Upper lobe of right lung (tissue), 1 donor: ENCODE measurements at places on chromosomes 2 and 18. TPM values are rescaled to one million over a fixed set of nuclear protein-coding genes. Genes with fewer than 3 reads are reported as not detected.
A peak's percentile ranks its signal among the peaks of the same experiment; 100 is the strongest.

The GALNT14 gene
- total RNA-seq = 0.81 TPM

DNA sequence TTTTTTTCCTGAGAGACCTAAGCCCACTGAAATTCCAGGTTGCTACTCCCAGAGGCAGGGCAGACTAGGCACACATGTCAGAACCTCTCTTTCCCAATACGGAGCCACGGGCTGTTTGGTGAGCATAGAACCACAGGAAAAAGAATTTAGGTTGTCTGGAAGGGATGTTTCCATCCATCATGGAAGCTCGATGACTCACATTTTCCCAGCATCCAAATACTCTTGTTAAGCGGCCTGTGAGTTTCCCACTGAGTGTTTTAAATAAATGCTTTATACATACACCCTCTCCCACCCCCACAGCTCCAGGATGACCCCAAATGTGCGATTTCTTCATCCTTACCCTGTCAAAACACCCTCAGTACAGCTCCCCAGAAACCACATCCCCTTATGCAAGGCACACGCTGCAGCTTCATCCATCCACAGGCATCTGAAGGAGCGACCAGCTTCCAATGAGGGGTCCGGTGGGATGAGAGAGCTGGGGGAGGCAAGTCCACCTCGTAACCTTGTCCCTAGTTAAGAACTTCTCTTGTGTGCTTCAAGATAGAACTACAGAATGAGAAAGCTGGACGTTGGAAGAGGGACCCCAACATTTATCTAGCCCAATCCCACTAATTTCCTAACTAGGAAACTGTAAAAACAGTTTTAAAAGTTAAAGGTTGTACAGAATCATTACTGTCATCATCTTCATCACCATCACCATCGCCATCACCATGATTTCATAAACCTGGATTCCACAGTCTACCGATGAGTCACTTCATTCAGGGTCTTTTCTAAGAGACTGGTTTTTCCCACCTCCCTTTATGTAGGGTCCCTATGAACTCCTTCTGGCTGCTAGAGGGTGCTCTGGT, 63.5 kb upstream of the FZD7 start:
- no peak for DNase-seq

GRCh38 chr2:57849843-57850242, 196.8 kb upstream of the VRK2 start:
- no peak for DNase-seq

DNA sequence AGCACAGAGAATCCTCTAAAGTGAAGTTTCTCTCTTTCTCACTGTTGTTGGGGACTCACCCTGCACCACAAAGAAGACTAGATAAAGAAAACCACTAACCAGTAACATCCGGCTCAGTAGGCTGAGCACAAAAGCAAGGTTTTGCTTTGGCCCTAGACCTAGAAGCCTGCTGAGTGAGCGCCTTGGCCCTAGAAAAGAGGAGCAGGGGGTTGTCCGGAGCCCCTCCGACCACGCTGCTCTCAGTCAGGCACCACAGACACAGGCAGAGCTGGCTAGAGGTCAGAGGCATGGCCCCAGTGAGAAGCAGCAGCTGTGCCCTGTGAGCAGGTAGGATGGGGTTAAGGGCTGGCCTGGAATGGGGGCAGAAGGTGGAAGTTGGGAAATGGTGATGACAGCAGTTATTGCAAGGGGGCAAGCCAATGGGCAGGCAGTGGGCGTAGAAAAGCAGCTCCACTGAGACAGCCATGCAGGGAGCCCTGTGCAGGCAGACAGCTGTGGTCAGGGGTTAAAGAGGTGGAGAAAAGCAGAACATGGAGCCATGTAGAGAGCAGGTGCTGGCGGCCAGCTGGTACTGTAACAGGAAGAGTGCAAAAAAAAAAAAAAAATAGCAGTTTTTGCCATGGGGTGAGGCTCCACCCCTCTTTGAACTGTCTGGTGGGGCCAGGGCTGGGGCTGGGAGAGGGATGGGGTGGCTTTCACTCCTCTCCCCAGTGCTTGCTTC, 36.9 kb upstream of the SLC14A1 start:
- peak; percentile 75 for DNase-seq

GRCh38 chr18:23595591-23595990, 9.3 kb upstream of the NPC1 start:
- DNase-seq = no peak
